Dorsolateral prefrontal cortex (tissue), 122 donors: ENCODE measurements at places on chromosomes 5 and 9.

DNA sequence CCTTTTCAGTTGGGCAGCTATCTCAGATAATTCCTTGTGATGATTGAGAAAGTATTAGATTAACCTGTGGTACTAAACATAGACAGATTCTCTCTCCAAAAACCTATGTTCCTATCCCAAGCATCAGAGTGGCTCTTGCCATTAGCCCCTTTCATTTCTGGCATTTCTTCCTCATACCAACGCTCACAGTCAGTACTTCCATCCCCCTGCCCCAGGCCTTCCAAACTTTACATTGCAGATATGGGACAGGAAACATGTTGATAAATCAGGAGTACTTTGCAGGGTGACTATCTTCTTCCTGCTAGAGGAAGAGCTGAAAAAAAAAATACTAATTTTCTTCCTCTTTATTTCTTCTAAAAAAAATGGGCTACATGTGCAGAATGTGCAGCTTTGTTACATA, 442.6 kb upstream of the RGMB start:
- no peak for DNase-seq

DNA sequence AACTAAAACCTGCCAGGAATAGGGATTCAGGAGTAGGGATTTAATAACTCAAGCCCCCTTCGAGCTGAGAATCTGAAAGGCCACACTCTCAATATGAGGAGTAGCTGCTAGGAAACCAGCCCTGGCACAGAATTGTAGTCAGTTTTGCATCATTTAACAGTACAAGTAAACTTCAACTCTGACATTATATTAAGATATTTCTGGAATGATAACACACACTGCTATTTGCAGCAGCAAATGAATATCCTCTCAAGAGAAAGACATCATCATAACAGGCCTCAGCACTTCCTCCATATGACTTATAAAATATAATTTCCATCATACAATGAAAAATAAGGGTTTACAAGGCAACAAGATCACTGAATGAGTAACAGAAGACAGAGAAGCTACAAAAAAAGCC, 138.2 kb upstream of the RFX3 start:
- DNase-seq = no peak

GRCh38 chr9:76866689-76867088, 39.2 kb downstream of the PRUNE2 start:
- no peak for DNase-seq

GRCh38 chr5:158320934-158321333, 462.0 kb upstream of the CLINT1 start:
- DNase-seq = no peak

GRCh38 chr5:151706906-151707305, 20.2 kb upstream of the SPARC start:
- no peak for DNase-seq

GRCh38 chr9:12719431-12719830, 26.2 kb downstream of the TYRP1 start:
- no peak for DNase-seq

- no peak for DNase-seq
Measured at GRCh38 chr5:61344187-61344944, 12.3 kb downstream of the ZSWIM6 start.

DNA sequence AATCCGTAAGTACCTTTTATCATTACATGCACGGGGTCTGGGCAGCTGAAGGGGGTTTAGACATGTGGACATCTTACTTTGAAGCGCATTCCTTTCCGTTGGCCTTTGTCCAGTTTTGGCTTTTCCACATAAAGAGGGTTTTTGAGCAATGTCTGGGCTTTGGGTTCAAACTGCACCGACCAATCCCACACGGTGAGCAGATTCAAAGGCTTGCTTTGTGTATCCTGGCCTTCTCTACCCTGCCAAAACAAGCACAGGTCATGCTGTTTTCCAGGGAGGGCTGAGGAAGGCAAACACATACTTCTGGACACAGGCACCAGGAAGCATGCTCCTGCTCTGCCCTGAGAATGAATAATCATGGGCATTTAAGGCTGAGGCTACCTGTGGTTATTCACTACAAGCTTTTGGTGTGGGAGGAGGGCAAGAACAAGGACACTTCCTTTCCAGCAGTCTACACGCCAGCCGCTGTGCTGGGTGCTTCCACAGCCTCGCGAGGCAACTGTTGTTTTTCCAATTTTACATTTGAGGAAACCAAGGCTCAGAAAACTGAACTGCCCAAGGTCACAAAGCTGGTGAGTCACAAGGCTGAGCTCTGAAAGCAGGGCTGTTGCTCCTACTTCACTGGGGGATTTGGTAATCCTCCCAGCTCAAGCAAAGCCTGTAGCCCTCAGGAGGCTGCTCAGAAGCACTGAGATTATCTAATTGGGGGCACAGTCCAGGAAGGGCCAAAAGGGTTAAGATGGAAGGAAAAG, 59.8 kb upstream of the GOLPH3 start:
- DNase-seq = no peak

DNA sequence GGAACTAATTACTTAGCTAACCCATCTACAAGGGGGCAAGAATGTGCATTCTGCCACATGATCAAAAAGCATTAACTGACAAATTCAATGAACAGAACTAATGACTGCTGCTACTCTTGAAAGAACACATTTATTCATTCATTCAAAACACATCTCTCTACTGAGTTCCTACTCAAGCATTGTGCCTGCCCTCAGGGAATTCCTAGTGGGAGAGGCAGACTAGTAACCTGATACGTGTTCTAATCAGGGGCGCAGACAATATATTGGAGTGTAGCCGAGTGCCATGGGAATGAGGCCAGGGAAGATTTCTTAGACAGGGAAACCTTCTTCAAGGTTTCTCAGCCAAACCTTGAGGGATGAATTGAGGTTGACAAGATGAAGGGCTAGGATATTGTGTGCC, 56.7 kb upstream of the PAPPA start:
- no peak for DNase-seq

DNA sequence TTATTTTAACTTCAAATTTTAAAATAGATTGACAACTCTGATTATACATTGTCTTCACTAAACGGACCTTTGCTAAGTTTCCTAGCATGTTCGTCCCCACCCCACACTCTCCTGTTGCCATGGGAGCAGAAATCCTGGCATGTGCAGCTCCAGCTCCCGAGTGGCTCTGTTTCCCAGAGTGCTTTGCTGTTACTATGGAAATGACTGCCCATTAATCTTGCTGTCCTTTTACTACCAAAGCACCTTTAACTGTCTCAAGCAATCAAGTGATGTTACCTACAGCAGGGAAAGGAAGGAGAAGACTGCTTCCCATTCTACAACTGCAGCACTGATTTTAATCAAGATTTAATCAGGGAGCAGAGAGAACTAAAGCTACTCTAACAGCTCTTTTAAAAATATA, 212.0 kb upstream of the KIF2A start:
- DNase-seq = peak; percentile 45

DNA sequence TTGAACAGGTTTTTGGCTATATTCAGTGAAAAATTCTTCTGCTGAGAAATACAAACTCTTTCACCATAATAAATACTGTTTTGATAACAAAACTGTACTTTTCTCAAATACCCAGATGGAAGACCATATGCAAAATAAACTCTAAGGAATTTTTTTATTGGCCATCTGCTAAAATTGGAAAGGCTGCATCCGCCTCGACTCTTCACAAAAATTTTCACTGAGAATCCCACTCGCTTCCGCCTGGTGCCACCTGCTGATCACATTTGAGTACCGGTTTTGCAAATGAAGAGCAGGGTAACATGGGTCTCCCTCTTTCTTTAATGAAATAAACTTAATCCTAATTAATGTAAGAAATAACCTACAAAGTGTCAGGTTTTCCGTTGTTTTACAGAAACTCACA, 76.4 kb downstream of the TTLL11 start:
- DNase-seq = peak; percentile 59

- DNase-seq = no peak
Measured at GRCh38 chr5:113382731-113383130, 52.1 kb downstream of the TSSK1B start.

- DNase-seq = no peak
Measured at GRCh38 chr5:120546922-120547321, 82.8 kb downstream of the PRR16 start.

DNA sequence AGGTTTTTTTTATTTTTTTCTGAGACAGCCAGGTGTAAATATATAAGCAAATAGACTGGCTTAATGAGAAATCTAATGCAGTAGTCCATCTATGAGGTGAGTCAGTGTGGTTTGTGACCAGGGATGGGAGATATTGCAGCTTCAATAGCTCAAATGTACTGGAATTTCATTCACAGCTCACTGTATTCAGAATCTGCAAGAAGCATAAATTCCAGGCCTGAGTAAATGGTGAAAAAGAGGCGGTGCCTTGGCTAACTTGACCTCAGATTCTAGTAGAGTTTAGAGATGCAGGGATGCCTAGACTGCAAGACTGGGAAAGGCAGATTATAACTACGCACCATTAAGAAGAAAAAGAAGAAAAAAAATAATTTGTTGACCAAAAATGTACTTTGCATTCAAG, 151.9 kb upstream of the SMC2 start:
- no peak for DNase-seq

DNA sequence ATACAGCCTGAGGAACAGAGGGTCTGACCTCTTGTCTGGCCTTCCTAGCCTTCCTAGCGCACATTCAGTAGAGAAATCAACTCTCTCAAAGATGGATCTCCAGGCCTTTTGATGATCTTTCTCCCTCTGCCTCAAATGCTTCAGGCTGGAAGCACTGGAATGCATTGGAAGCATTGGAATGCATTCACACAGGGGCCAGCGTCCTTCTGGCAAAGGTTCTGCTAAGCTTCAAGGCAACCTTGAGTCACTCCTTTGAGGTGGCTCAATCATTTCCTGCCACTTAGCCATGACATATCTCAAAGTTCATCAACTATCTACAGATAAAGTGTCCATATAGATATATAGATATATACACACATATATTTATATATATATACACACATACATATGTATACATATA, 42.9 kb downstream of the OR2K2 start:
- no peak for DNase-seq
